ENCODE measurements at places on chromosomes 4 and X. TPM values are rescaled to one million over a fixed set of nuclear protein-coding genes. Genes with fewer than 3 reads are reported as not detected.

DNA sequence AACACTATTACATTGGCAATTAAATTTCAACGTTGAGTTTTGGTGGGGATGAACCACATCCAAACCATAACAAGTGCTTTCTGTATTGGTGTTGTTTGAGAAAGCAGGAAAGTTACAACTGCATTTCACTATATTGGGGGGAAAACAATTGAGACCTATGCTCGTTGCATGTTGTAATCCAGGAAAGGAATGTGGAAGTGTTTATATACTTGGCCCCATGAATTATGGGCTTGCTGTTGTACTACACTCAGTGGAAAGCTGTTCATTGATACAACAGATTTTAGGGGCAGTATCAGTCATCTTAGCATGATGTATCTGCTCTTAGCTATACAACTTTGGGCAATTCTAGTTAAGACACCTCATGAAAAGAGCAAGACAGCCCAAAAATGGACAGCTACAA, 52.4 kb downstream of the KLHL5 start:
- no peak for DNase-seq

DNA sequence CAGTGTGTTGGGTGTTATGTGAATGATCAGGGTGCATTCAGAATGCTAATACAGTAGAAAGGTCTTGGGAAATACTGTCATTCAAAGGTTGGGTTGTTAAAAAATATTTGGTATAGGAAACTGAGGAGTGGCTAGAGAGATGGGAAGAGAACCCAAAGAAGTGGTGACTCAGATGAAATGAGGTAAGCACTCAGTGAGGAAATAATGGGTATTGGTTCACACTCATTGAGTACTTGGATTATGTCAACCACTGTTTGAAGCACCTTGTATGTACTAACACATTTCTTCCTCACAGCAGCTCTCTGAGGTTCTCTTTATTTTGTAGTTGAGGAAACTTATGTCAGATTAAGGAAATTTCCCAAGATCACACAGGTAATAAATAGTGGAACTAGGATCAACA, 40.8 kb upstream of the NUDT6 start:
- DNase-seq = no peak

GRCh38 chr4:186813377-186814068, 89.9 kb upstream of the FAT1 start:
- no peak for DNase-seq

- peak; percentile 41 for DNase-seq
These were observed 68.0 kb downstream of the OPHN1 start for GRCh38 chrX:68365341-68365740.

GRCh38 chrX:119726900-119727555, 31.4 kb upstream of the SOWAHD start:
- DNase-seq = no peak

DNA sequence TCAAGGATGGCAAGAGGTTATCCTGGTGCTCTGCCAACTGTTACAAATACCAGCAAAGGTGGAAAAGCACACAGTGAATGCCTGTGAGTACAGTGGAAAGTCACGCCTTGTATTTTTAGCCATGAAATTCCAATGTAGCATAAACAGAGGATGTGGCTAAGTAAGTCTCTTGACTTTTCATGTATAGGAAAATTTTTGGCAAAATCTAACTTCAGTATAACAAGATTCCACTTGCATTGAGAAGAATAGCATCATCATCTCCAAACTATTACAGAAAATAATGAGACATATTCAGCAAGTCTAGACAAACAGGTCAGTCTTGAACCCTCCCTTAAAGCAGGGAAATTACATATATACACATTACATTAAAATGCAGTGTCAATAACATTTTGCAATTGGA, 7.9 kb downstream of the SLC10A6 start:
- no peak for DNase-seq

GRCh38 chr4:56874166-56874565, 33.5 kb upstream of the REST start:
- DNase-seq = no peak

GRCh38 chr4:717601-718320, 12.1 kb downstream of the PCGF3 start:
- DNase-seq = no peak

DNA sequence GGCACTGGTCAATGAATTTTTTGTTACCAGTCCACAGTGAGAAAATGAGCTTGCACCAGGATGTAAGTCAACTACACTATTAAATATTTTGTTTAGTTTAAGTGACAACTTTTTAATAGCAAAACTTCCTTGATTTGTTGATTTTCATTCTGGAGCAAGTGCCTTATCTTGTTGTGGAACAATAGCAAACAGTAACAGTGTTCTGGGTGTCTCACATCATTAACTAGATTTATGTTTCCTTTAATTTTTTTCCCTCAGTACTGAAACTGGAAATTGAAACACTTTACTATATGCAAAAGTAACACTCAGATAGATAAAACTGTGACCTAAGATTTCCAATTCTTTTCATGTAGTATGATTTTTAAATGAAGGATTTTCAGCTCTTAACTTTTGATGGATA, 80.1 kb downstream of the GALNT7 start:
- DNase-seq = no peak

DNA sequence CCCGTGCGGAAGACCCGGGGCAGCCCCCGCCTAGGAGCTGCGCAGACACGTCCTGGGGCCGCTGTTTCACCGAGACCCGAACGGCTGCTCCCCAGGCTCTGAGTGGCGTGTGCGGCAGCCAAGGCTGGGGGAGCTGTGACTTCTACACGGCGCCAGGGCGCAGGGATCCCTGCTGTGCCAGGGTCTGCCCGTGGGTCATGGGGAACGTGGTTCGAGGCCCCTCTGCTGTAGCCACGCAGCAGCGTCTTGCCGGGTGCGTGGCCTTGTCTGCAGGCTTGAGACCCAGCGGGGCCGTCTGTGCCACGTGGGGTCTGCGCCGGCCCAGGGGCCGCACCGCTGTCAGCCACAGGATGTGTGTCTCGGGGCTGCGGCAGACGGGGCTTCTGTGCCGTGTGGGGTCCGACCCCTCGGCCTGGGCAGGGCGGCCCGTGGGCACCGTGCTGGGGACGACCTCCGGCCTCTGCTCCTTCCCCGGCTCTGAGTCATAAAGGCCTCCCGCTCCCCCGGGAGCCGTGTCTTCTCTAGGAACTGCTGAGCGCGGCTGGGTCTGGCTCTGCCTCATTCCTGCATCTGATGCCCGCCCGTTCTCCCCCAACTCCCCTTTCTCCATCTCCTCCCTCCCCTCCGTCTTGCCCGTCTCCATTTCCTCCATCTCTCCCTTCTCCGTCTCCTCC, 12.7 kb upstream of the GTPBP6 start:
- no peak for DNase-seq

DNA sequence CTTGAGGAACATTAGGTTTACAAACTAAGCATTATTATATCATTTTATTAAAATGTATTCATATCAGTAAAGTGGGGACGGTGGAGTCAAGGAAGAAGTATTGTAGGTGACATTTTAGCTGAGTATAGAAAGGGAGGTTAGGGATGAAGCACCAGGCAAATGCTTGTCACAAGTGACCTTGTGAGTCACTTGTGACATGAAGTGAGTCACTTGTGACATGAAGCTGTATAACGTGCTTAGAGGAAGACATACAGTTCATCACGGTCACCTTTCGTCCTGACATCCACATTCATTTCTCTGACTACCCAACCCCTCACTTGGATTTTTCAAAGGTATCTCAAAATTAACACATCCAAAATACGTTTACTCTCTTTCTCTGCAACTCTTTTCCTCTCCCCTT, 1034.8 kb downstream of the DMD start:
- DNase-seq = no peak

- DNase-seq = no peak
These were observed 245.4 kb downstream of the FBXW7 start for GRCh38 chr4:152290366-152290921.

GRCh38 chr4:150237110-150237872, 159.0 kb downstream of the DCLK2 start:
- DNase-seq = no peak

DNA sequence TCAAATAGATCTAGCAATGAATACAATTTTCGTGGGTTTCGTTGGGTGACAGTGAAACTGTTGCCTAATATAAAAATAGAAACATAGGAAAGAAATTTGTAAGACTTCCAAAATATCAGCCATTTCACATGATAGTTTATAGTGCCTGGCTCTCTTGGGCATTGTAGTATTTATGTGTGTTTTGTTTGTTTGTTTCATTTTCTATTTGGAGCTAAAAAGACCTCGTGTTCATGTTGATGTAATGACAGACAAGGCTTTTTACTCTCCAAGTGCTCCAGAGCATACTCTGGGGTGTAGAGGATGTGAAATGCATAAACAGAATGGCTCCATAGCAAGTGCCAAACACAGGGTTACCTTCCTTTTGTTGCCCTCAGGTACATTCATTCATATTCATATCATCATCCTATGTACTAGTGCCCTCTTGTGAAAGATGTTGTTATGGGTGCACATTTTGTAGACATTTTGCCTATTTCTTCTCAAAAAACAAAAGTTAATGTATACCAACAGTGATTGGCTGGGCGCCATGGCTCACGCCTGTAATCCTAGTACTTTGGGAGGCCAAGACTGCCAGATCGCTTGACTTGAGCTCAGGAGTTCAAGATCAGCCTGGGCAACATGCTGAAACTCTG, 100.7 kb upstream of the AMOT start:
- no peak for DNase-seq

- no peak for DNase-seq
These were observed 33.6 kb upstream of the HEPH start for GRCh38 chrX:66130469-66130868.

- DNase-seq = no peak
These were observed 111.9 kb upstream of the GALNT7 start for GRCh38 chr4:173056710-173057109.

Gene SPATA18
- not detected for polyA plus RNA-seq

Gene SOWAHB
- not detected for polyA plus RNA-seq

Gene LRIT3
- 0.14 TPM for polyA plus RNA-seq

Gene VCX3A
- polyA plus RNA-seq = not detected

Gene CLDN34
- polyA plus RNA-seq = not detected

Gene MAGEA10
- not detected for polyA plus RNA-seq

Gene EDA
- 20.0 TPM for polyA plus RNA-seq

Gene AKAP4
- 1.7 TPM for polyA plus RNA-seq

Gene TCEAL5
- polyA plus RNA-seq = 7.6 TPM
